ENCODE measurements at places on chromosomes 6 and 20.
A peak's percentile ranks its signal among the peaks of the same experiment; 100 is the strongest.

- DNase-seq = no peak
Measured at GRCh38 chr20:23078351-23079015, 7.6 kb downstream of the CD93 start.

- DNase-seq = no peak
Measured at GRCh38 chr20:30611239-30611984, 646.1 kb upstream of the DEFB115 start.

DNA sequence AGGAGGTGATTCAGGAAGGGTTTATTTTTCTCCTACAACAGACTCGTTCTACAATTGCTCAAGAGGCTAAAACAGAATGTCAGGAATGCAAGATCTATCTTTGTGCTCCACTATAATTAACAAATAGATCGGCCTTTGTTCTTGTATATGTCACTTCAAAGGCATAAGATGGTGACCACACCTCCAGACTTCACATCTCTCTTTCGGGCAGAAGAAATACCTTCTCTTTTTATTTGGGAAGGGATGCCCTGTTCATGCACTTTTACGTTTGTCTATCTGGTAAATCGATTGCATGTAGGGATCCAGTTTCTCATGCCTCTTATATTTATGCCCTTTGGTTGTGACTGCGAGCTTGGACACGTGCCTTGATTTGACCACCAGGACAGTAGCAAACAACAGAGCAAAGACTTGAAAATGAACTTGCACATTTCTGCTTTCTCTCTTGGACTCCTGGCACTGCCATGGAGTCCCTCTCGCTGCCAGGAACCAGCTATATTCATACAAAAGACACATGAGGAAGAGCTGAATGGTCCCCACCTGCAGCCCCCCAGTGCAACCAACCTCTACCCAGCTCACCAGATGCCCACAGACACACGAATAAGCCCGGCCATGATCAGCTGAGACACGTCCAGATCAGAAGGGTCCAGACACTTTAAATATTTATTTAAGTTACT lies 219.8 kb upstream of the STXBP5 start:
- DNase-seq = no peak

- DNase-seq = no peak
Measured at GRCh38 chr20:57794036-57794435, 84.2 kb upstream of the PMEPA1 start.

DNA sequence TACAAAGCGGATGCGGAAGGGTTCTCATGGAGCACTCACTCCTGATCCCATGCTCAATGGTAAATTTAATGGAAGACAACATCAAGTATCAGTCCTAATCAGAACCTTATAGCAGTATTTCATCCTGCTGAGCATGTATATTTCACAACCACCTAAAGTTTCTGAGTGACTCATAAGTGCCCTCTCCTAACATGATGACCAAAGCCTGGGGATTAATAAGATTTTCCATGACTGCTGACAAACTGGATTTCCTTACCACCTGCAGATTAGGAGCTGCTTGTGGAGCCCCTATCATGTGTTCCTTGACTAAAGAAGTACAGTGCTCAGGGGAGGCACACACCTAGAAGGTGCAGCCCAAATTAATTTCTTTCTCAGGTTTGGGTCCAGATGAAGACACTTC lies 112.8 kb downstream of the INSM1 start:
- DNase-seq = no peak

DNA sequence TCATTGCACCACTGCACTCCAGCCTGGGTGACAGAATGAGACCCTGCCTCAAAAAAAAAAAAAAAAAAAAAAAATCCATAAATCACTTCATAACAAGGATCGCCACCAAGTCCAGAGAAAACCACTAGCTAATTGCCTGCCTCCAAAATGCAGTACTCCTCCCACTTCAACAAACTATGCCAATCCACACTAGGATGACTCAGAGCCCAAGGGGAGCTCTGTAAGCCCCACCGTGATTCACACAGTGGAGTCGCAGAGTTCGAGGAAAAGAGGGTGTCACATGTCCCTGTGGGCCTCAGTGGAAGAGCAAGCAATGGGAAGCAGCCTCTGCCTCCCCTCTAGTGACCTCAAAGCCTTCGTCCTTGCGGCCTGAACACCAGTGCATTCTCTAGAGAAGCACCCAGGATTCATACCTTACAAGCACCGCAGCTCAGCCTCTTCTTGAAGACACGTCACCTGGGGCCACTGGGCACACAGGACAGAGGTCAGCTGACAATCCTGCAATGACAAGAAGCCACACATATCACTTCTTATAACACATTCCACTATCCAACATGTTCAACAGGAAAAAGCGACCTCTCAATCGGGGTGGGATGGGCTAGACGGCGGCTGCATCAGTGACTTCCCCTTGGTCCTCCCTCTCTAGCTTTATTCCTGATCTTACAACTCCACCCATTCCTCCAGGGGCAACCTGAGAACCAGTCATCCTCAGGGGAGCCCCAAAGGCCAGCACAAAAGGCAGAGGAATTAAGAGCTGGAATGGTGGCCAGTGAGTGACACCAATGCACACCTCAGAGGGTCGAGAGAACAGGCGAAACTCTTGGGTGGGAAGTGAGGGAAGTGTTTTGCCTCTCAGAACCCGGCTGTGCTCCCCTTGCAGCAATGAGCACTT lies 8.9 kb downstream of the SNHG17 start:
- DNase-seq = peak; percentile 50

DNA sequence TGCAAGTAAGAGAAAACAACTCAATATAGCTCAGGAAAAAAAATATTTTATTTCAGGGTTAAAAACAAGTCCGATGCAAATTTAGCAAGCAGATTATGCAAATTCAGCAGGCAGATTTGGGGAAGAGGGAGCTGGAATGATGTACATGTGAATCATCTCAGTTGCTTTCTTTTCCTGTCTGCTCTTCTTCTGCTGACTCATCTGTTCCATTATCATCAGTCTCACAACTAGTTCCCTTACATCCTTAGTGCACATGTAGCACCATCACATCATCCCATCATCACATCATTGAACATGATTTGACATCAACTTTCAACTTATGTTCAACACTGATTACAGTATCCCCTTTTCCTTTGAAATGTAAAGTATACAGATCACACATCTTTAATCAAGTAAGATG lies 11.5 kb upstream of the DEFB113 start:
- DNase-seq = no peak

DNA sequence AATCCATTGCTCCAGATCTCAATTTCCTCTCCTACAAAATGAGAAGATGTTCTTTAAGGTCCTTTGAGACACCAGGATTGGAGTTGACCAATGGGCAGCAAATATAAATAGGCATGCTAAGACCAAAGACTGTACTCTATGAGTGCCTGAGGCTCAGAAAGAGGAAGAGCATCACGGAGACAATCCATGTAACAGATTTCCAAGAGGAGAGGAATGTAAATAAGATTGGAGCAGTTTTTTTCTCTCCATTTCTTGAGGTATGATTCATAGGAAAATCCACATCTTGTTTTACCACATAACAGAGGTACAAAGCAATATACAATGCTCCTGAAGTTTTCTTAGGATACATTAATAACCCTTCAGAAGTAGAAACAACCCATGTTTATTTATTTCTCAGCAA lies 109.8 kb downstream of the UBE3D start:
- DNase-seq = no peak

GRCh38 chr6:158765499-158766068 lies 53.6 kb downstream of the EZR start:
- no peak for DNase-seq

DNA sequence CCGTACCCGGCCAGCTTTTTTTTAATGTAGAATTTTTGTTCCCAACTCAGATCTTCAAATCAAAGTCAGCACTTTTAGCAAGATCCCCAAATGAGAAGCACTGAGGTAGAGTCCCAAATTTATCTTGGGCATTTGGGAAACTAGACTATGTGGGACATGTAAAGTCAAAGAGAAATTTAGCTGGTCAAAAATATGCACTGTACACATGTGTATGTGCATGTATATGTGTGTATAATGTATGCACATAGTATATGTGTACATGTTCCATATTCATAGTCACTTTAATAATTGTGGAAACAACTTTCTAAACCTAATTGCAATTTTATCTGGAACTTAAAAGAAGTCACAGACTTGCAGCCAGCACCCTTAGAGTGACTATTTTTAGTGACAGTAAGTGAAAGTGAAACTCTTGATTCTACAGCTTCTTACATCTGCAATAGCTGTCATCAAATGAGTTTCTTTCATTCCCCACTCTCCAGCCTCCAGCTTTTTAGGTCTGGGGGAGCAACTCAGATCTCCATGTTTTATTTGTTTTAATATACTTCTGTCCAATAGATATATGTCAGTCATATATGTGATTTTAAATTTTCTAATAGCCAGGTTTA lies 53.6 kb downstream of the CDC40 start:
- no peak for DNase-seq

GRCh38 chr6:161917645-161918044 lies 643.8 kb upstream of the AGPAT4 start:
- DNase-seq = no peak

DNA sequence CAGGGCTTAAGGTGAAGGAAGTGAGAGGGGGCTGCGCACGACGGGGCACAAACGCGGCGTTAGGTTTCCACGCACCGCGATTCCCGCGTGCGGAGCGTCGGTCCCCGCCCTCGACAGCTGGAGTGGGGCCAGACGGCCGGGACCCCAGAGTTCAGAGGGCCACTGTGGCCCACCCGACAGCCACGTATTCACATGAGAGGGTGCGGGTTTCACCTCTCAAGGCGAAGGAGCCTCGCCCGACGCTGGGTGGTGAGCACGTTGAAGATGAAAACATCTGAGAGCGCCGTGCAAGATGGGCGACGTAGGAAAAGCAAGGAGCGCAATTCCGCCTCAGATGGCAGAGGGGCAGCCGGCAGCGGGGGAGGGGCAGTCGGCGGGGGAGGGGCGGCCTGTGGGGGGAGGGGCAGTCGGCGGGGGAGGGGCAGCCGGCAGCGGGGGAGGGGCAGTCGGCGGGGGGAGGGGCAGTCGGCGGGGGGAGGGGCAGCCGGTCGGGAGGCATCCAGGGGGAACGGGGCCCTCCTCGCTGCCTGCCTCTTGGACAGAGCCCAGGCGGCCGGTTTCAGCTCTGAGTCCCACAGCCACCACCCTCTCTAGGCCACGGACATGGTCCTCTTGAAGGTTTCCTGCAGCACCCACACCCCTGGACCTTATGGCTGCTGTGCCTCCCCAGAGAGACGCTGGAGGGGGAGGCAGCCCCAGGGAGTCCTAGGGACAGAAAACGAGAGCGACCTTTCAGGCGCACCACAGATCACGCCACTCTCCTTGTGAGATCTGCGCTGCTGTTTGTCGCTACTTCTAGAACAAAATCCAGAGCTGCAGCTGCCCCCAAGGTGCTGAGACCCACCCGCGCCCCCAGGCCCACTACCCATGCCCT lies 113.7 kb downstream of the DLL1 start:
- DNase-seq = no peak

- no peak for DNase-seq
Measured at GRCh38 chr6:52877168-52877567, 32.3 kb downstream of the GSTA3 start.

- no peak for DNase-seq
Measured at GRCh38 chr6:156534594-156534993, 242.6 kb upstream of the ARID1B start.

DNA sequence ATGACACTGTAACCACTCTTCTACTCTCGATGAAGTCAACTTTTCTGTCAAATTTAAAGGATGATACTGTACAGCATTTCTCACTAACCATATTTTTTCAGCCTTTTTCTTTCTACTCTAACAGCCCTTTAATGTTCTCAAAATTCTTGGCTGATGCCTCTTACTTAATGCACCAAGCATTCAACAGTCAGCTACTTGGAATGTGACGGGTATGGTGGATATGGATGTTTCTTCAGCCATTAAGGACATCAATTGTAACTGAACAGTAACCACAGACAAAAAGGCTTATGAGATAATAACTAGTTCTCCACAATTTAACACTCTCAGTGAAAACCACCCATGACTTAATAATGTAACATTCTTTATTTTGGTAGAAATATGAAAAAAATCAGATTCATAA lies 467.2 kb upstream of the ZNF337 start:
- DNase-seq = no peak

GRCh38 chr6:169473663-169474062 lies 220.0 kb upstream of the THBS2 start:
- no peak for DNase-seq

DNA sequence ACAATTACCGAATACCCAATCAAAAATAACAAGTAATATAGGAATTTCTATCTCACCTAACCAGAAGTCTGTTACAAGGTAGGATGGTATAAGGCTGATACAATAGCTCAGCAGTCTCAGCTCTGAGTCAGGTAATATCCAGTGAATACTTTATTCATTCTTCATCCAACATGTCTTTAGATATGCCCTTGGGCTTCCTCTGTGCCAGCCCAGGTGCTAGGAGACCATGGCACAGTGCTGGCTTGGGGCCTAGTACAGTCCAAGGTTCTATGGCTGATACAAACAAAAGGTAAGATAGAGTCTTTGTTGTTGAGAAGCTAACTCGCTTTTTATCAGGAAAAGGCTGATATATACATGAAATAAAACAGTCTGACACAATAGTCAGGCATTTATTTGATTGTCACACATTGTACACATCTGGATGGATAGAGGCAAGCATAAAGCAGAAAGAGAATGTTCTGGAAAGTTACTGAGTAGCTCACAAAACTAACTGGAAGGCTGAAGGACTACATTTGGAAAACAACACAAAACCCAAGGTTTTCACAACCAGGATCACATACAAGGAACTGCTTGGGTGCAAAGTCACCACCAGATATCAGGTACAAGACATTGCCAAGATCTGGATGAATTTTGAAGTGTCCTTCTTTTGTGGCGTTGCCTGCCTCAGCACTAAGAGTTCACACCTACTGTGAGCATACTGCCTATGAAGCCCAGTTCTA lies 110.4 kb upstream of the SCAF8 start:
- no peak for DNase-seq

DNA sequence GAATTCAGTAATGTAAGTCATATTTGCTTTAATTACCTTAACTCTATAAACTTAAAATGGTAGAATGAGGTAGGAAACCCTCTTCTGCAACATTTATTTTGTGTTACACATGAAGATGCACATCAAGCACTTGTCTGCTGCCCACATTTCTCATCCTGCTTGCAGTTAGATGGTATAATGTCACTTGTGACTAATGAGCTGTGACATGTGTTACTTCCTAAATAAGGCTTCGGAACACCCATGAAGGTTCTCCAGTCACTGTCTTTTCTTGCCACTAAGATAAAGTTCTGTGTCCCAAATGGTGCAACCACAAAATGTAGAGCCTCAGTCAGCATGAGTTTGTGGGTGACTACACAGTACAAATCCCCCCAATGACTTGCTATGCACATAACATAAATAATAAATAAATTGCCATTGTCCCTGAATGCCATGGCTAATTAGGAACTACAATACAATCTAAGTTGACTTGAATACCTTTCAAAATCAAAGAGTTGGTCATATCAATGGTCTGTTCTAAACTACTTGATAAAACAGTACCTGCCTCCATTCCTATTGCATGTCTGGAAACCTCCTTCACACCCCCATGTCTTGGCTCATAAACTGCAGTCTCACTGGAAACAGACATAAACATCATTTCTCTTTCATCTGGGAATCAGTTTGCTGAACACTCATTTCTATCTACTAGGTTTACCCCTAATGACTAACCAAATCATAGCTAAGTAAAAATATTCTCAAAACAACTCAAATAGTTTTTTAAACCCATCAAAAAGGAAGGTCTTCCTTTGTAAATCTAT lies 157.2 kb downstream of the PTPRK start:
- DNase-seq = no peak

- no peak for DNase-seq
Measured at GRCh38 chr6:44594481-44594880, 207.0 kb downstream of the CDC5L start.

GRCh38 chr6:22249711-22250350 lies 47.0 kb downstream of the PRL start:
- DNase-seq = no peak

GRCh38 chr20:62446888-62447869 lies 19.8 kb upstream of the RBBP8NL start:
- DNase-seq = no peak
